ENCODE measurements at places on chromosomes 16 and 17.
A peak's percentile ranks its signal among the peaks of the same experiment; 100 is the strongest.

DNA sequence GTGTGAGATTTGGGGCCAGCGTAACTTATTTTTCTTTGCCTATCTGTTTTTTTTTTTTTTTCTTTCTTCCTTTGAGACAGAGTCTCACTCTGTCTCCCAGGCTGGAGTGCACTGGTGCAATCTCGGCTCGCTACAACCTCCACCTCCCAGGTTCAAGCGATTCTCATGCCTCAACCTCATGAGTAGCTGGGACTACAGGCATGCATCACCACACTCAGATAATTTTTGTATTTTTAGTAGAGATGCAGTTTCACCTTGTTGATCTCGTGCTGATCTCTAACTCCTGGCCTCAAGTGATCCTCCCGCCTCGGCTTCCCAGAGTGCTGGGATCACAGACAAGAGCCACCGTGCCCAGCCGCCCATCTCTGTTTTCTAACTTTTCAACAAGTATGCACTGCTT is 63.4 kb downstream of the VPS35L start:
- no peak for DNase-seq

- DNase-seq = peak; percentile 23
These were observed 238.1 kb downstream of the MRTFB start for GRCh38 chr16:14309001-14309886.

GRCh38 chr17:48588528-48588927 is 1.5 kb downstream of the HOXB3 start:
- peak; percentile 48 for DNase-seq

GRCh38 chr16:89621698-89622409 is 8.4 kb downstream of the DPEP1 start:
- DNase-seq = no peak

GRCh38 chr16:28495795-28496749 is 1.6 kb downstream of the APOBR start:
- DNase-seq = no peak

GRCh38 chr17:66789961-66790437 is 44.9 kb upstream of the CACNG5 start:
- DNase-seq = no peak

DNA sequence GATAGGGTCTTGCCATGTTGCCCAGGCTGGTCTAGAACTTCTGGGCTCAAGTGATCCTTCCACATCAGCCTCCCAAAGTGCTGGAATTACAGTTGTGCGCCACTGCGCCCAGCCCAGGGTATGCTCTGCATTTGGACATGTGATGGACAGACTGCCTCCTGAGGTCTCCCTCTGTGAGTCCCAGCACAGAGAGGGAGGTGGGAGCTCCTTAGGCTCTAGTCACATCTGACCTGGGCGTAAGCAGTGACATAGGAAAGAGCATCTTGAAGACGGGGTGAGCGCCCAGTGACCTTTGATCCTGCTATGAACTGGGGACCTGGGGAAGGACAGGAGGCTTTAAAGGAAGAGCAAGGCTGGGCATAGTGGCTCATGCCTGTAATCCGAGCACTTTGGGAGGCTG is 2.2 kb upstream of the GFAP start:
- DNase-seq = no peak

DNA sequence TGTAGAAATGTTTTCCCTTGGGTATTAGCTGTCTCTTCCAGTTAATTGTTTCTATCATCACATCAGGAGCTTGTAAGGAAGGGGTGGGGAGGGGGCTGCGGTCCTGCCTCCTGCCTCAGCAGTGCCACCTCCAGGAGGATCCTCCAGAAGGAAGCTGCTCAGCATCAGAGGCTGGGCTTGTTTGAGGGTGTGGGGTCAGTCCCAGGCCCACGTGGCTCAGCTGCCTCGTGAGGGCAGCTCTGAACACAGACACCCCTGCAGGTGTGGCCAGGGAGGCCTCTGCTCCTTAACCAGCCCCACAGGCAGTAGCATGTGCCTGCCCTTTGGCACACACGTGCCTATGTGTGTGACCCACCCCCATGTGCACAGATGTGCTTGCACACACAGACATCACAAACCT is 46.3 kb downstream of the MRM1 start:
- no peak for DNase-seq

DNA sequence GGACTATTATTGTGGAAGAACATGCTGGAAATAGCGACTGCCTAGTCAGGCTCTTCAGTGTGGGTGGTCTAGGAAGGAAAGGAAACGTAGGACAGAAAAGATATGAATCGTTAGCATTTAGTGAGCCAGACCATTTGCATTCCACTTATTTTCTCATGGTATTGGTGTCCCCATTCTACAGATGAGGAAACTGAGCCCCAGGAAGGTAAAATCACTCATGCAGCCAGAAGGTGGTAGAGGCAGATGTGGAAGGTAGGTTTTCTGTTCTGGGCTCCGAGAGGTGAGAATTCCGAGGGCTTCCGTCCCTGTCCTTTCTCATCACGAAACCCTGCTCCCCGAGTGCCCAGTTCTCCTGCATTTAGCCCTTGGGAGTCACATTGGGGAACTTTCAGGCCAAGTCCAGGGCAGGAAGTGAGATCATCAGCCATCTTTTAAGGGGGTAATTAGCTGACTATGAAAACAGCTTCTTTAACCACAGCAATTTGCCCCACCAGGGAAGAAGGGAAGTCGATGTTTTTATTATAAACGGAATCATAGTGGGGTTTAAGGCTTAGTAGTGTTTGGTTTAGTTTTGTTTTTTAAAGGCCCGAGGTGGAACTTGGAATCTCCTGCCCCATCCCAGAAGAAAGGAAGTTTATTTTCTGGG is 110.7 kb upstream of the IRX3 start:
- peak; percentile 47 for DNase-seq

DNA sequence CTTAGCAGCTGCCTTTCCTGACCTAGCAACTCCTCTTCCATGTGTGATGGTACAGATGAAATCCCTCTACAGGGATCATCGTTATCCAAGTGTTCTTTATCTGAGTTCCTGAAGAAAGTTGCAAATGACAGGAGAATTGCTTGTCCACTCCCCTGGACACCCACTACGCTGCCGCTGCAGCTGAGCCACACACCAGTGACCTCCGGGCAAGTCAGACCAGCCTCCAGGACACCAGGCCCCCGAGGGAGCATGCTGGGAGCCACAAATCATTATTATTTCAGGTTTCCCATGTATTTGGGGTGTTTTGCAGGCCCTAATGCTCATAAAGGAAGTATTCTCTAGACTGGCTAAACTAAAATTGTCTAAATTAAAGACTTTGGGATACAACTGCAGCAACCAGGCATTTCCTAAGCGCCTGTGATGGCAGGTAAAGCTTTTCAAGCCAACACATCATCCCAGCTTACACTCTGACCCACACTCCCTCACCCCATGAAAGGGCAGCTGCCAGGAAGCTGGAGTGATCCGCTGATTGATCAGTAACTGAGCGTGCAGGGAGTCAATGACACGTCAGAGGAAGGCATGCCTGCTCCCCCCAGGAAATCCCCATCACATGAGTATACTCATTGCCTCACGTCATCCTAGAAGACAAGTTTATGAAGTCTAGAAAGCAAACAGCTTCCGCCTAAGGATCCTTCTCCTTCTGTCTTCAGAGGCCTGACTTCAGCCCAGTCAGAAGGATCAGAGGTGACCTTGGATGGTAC is 14.4 kb downstream of the FA2H start:
- peak; percentile 23 for DNase-seq

DNA sequence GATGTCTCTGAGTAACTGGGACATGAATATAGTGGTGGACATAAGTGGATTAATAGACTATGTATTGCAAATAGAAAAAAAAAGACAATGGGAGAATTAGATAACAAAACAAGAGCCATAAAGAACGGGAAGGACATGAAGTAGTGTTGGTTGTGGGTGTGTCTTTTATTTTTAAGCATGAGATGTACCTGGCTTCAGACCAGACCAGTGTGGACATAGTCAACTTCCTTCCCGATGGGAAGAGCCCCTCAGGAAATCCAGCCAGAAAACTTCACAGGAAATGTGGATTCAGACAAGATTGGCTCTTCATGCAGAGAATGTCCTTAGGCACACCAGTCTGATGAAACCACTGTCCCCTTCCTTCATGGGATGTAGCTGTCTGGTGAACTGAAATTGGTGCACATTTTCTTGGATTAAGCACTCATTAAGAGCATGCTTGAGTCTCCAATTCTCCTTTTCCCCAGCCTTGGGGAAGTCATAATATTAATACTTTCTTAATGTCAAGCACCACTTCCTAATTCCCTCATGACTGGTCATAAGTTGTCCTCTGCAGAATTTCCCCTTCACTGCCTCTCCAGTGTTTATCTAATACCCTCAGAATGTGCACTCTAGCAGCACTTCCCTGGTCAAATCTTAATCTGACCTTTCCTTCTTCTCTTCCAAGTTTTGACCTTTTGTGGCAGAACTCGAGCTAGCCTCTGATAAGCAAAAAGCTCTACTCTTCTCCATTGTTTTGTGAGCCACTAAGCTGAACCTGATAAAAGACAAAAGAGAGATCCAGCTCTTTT is 350.6 kb upstream of the MAF start:
- DNase-seq = no peak

DNA sequence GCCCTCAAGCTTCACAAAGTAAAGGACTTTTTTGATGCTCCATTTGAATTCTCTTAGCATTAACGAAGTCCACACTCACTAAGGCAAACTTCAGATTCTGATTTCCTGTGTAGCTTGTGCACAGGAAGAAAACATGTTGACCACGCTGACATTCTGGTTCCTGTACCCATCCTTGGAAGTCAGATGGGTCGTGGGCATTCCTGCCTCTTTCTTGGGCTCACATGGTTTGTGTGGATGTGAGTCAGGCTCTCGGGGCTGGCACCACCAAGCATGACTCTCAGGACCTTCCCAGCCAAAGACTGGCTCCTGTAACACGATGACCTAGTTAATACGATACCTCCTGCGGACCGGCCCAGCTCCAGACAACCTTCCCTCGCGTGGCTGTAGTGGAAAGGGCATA is 32.8 kb downstream of the ARSG start:
- no peak for DNase-seq

DNA sequence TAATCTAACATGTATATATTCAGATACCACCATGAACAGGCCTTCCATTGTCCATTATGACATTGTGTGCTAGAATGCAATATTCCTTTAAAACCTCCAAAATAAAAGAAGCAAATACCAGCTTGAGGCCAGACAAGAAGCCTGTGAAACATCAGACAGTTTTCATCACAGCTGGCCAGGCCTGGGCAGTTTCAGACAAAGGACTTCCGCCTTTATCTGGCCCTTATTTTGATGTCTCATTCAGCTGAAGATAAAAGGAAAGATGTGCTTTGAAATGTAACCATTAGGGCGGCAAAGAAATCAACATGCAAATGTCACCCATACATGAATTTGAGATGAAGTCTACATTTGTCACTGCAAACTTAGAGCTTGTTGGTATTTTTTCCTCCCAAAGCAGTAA is 737.5 kb downstream of the KCNJ2 start:
- peak; percentile 87 for DNase-seq

GRCh38 chr17:79154951-79155585 is 80.4 kb downstream of the ENGASE start:
- DNase-seq = no peak

- no peak for DNase-seq
These were observed 18.8 kb downstream of the CLUAP1 start for GRCh38 chr16:3519581-3519980.

GRCh38 chr17:32558997-32559650 is 72.3 kb downstream of the CDK5R1 start:
- DNase-seq = peak; percentile 5

- DNase-seq = no peak
These were observed 5.9 kb downstream of the GIT1 start for GRCh38 chr17:29583324-29584248.

DNA sequence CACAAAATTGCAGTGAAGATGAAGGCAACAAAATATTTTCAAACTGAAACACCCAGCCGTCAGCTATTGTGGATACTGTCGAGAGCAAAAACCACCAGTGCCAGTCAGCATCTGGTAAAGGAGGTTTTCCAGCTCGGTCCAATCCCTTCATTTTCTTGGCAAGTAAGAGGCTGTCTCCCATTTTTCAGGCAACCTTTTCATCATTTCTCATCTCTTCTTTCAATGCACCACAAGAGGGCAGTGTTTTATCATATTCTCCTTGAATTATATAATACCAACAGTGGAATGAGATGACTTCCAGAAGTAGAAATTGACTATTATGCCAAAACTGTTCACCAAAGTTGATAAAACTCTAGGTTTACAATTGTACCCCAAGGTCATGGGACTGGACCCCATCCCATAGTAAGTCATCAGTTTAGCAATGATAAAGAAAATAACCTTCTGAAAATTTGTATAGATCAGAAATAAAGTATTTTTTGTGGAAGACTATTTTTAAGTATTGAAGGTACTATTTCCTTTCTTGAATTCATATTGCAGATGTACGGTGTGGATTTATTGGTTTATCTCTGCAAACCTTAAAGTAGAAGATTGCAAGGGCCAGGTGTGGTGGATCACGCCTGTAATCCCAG is 16.8 kb downstream of the NQO1 start:
- peak; percentile 61 for DNase-seq

DNA sequence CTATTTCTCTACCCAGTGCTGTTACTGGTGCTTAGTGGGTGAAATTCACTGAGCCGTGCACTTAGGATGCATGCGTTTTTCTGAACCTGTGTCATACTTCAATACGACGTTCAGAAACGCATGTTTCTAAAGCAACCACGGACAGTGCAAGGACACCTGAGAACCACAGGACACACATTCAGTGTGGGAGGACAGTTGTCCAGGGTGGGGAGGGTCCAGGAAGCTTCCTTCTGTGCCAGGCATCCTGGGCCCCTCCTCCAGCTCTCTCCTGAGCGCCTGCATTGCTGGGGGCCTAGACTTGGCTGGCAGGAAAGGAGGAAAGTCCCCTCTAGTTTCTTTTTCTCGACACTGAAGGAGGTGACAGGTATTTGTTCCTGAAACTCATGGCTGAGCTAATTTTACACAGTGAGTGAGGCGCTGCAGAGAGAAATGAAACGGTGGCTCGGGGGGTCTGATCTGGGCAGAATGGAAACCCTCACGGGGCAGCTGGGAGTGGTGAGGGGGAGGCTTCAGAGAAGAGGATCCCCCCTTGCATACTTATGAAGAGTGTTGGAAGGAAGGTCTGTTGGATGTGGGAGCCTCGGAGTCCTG is 89.9 kb downstream of the IRF8 start:
- DNase-seq = no peak

DNA sequence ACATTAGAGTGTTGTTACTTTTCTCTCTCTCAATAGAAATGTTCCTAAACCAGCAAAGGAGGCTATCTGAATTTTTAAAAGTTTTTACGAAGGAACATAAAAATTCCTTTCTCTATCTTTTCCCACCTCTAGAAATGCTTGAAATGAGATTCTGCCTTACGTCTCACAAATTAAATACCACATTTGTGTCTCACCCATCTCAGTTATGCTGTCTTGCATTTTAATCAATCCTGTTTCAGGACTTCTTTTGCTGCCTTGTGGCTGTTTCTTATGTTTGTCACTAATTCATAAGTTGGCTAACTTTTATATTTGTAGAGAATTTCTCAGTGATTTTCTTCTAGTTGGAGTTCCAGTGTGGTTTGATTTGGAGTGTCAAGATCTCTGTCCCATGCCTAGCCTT is 3.5 kb downstream of the OMG start:
- DNase-seq = peak; percentile 57

GRCh38 chr16:28280881-28281836 is 11.2 kb upstream of the SBK1 start:
- DNase-seq = no peak

DNA sequence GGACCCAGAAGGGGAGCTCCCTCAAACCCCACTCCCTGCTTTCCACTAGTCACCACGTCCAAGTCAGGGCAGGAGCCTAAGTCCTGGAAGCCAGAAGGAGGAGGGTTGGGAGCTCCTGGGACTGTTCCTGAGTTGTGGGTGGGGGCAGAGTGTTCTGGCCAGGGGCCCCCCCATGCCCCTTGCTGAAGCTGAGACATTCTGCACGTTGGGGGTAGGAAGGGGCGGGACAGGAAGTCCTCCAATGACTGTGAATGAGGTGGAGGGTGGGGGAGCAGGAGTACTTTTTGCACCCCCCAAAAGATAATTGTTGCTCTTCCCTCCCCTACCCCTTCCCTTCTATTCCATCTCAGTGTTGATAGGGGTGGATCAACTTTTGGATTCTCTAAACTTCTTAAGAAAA is 21.4 kb upstream of the C17orf113 start:
- no peak for DNase-seq
